ENCODE measurements at places on chromosomes 6 and 20.
A peak's percentile ranks its signal among the peaks of the same experiment; 100 is the strongest.

DNA sequence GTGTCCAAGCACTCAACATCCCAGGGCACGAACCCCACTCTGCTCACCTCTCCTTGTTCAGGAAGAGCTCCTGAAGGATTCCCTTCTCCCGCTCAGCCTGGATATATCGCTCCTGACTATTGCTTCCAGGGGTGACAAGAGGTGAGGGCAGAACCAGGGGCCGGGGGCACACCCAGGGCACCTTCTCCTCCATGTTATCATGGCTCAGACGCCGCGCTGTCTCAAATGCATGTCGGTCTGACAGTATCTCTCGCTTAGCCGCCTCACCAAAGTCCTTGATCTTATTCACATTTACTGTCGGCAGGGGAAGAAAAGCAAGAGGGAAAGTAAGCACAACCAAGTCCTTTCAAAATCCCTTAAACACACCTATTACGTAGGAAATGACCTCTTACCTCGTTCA, 13.1 kb downstream of the PPP1R10 start:
- DNase-seq: no peak

GRCh38 chr6:47195011-47195650, 114.6 kb downstream of the TNFRSF21 start:
- no peak for DNase-seq

DNA sequence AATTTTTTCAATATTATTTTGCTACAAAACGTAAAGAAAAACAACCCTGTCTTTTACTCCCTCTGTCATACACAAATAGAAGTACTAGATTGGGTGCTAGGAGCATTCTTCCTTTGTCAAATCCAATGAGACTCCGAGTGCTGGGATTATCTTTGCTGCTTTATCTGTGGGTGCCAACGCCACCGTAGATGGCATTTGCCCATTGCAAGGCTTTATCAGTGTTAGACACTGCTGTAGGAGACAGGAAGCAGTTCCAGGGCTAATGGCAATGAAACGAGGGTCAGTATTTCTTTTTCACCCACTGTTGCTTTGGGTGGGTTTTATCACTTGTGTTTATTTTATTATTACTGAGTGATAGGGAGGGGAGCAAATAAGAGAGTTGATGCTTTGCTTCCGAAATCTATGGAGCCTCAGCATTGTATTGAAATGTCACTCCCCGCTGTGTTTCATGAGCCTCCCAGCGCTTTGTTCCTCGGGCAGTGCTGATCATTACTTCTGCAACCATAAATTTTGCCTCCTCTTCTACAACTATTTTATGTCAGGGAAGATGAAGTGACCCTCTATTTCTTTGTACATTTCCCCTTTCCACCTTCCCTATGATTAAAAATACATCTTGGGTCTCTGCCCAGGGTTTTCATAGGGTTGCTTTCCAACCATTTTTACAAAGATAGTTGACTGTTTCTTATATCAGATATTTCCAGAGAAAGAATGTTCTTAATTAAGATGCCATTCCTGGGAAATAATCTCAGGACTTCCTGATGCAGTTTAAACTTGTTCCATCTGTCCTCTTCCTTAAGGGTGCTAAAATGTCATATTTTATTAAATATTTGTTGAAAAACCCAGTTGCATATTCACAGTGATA, 86.7 kb upstream of the LAMP5 start:
- DNase-seq: no peak

DNA sequence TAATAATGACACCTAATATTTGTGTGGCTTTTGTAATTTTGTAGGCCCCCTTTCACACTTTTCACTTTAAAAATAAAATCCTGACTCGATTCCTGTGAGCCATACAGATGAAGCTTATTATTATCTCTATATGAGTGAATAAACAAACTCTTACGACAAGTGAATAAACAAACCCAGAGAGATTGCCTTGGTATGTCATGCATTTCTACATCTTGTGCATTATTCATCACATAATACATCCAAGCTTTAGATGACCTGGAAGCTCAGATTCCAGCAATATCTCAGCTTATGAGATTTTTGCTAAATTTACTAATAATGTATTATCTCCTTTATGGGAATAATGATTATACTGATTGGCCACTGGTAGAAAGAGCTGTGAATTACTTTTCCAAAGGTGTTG, 248.2 kb downstream of the TBX18 start:
- no peak for DNase-seq

- DNase-seq: no peak
These were observed 59.3 kb upstream of the STMND1 start for GRCh38 chr6:17042422-17043147.

DNA sequence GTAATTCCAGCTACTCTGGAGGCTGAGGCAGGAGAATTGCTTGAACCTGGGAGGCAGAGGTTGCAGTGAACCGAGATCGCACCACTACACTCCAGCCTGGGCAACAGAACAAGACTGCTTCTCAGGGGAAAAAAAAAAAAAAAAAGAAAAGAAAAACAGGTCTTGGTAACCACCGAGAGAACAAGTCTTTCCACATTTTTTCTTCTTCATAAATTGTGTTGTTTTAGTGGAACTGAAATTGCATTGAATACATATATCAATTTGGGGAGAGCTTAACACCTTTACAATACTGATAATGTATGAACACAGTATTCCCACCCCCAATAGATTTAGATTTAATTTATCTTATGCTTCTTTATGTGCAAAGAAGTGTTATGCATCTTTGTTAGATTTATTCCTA, 70.0 kb upstream of the PLEKHG1 start:
- DNase-seq: no peak

- DNase-seq: no peak
These were observed 4.9 kb downstream of the TAP2 start for GRCh38 chr6:32833664-32834063.

DNA sequence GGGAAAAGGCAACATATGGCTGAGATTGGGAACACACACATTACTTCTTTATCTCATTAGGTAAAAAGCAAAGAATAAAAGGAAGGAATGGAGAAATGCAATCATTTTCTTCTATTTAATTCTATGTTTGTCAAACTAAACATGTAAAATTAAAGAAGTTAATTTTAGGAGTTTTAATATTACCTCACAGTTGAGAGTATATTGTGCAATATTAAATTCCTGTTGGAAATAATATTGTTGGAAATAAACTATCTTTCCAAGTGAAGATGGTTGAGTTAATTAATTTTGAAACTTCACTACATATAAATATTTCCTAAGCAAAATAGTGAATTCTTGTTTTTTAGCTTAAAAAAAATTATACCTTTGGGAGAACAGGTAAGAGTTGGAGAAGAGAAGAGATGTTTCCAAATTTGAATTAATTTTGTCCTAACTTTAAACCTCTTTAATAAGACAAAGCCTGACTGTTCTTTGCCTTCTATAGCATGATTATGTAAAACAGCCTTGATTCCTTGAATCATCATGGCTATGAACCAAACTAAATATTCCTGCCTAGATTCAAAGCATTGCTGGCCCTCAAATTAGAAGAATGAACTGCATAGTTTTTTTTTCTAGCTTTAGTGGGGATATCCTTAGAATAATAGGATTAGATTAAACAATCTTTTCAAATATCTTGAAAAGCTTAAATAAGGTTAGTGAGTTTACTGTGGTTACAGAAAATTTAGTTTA, 1349.1 kb upstream of the ADGRB3 start:
- no peak for DNase-seq

- DNase-seq: no peak
These were observed 30.6 kb downstream of the PTCHD4 start for GRCh38 chr6:48080227-48081009.

DNA sequence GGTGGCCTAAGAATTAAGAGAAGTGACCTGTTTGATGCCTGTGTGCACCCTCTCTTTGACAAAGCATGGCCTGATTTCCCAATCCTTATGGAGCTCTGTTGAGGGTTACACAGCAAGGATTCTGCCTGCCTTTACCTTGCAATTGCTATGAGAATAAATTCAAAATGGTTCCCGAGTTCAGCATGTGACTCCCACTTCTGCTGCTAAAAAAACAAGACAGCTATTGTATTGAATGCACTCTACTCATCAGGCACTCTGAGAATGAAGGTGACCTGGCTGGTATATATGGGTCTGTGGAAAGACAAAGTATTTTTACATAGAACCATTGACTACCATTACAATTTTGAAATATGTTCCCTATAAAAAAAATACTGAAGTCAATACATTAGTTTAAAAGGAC, 190.3 kb downstream of the ATXN1 start:
- no peak for DNase-seq

GRCh38 chr6:168638468-168639271, 197.7 kb downstream of the SMOC2 start:
- no peak for DNase-seq

DNA sequence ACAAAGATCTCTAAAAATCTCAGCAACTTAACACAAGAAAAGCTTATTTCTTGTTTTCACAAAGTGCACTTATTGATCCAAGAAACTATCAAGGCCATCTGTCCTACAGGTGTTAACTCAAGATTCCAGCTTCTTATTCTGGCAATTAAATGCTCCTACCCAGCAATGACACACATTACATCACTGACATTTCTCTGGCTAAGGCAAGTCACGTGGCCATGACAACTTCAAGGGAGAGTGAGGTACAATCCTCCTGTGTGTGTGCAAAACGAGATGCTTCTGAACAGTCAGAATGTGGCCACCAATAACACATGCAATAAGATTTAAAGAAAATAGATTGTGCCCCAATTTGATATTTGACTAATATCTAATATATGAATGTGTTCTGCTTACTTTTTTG, 169.3 kb upstream of the BTBD3 start:
- no peak for DNase-seq

GRCh38 chr6:16704401-16705045, 56.7 kb downstream of the ATXN1 start:
- DNase-seq: peak; percentile 78

DNA sequence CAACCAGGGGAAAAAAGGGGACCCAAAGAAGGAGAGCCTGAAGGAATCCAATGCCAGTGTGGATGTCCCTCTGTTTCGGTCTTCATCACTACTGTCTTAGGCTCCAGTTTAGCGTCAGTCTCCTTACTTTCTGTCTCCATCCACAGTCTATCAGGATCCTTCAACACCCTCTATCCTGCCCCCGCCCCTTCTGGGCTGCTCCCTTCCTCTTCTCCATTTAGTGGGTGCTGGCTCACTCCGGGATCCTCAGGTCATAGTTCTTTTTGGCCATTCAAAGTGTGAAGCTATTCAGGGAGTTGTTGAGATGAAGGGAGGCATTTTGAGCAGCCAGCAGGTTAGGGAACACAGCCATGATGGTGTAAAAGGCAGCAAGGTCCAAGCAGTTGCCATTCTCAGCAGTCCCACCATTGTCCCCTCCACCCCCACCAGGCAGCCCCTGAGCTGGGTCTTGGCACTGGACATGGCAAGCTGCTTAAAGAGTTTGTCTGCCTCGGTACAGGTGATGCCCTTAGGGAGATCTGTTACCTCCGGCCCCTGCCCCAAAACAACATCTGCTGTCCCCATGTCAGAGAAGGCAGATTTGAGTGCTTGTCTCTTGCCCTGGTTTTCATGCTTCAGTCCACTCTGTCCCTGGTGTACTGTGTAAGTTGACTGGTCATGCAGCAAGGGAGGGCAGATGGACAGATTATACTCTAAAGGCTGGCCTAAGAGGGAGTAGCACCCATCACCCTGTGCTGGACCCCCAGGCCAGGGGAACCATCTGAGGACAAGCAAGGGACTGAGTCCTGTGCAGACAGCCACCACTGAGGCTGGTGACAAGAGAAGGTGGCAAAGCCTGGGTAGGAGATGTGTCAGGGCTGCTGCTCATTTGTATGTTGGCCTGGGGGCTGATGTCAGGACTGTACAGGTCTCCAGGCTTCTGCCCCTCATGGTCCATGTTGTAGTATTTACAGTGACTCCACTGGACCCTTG, 842.0 kb downstream of the HACE1 start:
- DNase-seq: no peak

- DNase-seq: no peak
These were observed 172.5 kb upstream of the THEMIS start for GRCh38 chr6:128073389-128073788.

GRCh38 chr6:79946272-79947190, 822 bp downstream of the ELOVL4 start:
- DNase-seq: peak; percentile 21

DNA sequence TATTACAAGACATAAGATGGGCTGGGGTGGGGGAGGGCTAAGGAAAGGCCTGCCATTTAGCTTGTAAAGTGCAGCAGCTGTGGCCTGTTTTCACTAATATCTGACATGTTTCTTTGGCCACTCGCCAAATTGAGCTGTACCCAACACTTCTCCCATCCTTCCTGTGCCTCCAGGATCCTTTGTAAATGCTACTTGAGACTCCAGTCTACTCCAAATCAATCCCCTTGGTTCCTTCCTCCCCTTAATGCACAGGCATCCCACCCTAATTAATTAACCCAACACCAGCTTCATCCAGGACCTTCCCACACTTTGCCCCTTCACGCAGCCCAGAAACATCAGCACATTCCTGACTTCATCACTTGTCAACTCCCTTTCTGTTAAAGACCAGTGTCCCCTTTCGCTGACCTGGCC, 55.0 kb upstream of the TCF21 start:
- DNase-seq: no peak

DNA sequence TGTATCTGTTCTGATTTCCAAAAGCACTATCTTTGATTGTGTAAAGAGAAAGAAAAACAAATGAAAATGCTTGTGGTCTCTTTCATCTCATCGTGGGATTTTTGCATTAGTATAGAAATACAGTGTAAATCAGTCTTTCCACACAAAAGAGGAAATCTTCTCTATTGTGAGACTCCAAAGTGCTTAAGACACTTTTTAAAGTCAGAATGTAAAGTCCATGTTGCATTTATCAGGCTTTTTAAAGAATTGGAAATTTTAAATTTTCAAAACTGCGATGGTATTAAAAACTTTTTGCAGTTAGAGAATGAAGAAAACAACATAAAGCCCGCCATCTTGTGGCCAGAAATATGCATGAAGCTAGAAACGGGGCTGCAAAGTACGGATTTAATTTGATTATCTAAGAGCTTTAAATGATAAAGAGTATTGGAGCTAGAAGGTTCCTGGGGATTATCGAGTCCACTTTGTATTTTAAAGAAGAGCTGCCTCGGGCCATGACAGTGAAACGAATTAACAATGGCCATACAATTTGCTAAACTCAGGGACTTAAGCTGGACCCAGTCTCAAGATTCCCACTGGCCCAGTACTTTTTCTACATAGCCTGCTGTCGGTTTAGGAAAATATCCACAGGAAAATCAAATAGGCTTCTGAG, 339.6 kb downstream of the ARHGAP18 start:
- peak; percentile 60 for DNase-seq

DNA sequence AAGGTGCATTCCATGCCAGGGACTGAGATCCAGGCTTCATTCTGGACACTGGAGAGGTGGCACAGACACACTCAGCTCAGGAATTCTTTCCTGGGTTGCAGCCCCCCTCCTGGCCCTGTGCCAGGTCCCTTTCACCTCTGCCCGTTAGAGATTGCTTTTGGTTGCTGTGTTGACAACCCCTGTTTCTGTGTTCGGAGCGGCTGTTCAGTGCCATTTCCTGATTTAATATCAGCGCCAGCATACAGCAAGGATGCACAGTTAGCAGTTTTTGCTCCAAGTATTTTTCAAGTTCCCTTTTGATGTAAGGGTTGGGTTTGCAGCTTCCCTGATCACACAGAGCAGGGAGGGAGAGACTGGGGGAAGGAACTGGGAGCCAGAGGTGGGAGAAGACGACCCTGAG, 8.5 kb upstream of the MAFB start:
- no peak for DNase-seq

GRCh38 chr6:15352845-15353244, 107.0 kb downstream of the JARID2 start:
- no peak for DNase-seq

- DNase-seq: no peak
These were observed 44.1 kb upstream of the GCM1 start for GRCh38 chr6:53192682-53193188.
